Left renal pelvis (tissue), 4 donors: ENCODE measurements at places on chromosomes 5 and 9. TPM values are rescaled to one million over a fixed set of nuclear protein-coding genes. Genes with fewer than 3 reads are reported as not detected.

DNA sequence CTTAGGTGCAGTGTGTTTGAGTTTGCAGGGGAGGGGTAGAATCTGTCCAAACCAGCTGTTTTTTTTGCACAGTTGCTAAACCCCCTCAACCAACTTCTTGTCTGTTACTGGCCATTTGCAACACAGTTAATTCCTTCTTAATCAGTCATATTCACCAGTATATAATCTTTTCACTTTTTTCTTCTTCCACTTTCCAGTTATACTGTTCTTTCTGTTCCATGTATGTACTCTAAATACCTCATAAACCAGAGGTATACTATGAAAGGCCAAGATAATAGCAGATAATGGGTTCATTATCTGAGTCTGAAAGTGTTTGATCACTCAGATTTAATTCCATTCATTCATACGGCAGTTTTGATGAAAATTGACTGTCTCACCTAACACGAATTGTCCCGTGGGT, 11.1 kb downstream of the SMAD5 start:
- DNase-seq = no peak

DNA sequence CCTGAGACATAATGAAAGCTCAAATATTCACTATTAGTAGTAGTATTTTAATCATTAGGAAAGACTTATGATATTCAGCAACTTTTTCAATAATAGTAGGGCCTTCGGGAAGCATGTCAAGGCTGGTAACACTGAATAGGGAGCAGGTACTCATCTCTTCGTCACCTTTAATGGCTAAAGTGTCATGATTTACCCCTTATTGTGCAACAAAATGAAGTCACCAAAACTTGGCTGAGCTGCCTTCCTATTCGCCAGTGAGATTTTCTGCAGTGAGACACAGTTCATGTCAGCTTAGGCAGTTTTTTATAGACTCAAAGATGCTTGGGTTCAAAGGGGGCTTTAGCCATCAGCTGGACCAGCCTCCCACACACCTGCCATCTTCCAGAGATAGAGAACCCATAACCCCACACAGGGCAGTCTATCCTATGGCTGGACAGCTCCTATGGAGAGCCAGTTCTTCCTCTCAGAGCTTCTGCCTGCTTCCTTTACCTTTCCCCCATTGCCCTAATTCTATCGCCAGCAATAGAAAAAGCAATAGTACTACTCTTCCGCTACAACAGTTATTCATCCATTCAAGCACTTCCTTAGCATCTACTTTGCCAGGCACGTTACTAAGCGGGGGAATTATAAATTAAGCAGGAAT, 2.3 kb upstream of the CPLX2 start:
- no peak for DNase-seq

GRCh38 chr9:84103651-84104377, 123.2 kb downstream of the RMI1 start:
- DNase-seq = no peak

Gene LCN12
- polyA plus RNA-seq = 1.4 TPM

GRCh38 chr5:173762045-173762444, 126.1 kb upstream of the CPEB4 start:
- DNase-seq = no peak

Gene SIT1
- polyA plus RNA-seq = 0.32 TPM

Gene FOXI1
- 5.2 TPM for polyA plus RNA-seq

GRCh38 chr9:18459962-18460584, 13.9 kb upstream of the ADAMTSL1 start:
- DNase-seq = no peak

Gene SOX30
- polyA plus RNA-seq = 0.60 TPM

Gene YTHDC2
- polyA plus RNA-seq = 40.6 TPM

DNA sequence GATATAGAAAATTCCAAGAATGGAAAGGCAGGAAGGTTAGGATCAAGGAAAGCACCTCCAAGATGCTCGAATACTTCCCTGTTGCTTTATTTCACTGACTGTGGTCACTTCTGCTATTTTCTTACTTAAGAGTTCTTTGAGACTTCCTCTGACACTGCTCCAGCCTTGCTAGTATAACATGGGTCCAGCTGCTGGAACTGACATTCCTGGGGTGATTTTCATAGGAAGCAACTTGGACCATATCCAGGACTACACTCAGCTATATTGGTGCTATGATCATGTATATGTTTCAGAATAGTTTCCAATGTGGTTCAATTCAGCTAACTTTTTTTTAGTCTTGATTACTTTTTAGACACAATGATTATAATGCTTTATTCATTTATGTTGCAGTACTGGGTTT, 81.6 kb upstream of the CKMT2 start:
- no peak for DNase-seq

DNA sequence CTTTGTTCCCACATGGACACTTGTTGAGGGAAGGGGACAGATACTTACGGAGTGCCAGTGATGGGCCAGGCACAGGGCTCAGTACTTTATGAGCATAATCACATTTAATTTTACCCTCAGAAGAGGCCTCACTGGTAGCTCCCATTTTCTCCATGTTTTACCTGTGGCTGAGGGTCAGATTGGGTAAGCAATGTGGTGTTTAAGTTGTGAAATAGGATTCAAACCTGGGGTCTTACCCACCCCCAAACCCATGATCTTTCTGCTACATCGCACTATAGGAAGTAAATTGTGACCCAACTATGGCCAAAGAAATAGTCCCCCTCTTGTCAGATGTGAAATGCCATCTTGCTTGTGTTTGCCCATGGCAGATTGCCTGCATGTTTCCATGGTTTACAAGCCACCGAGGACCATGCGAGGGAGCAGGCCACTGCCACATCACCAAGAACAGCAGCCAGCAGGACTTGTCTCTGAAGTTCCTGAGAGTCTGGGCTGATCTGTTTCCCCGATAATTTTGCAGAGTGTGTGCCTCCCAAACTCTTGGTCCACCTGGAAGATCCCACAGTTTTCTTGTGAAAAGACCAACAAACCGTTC, 95.4 kb downstream of the MACROH2A1 start:
- DNase-seq = no peak

Gene MZB1
- 0.22 TPM for polyA plus RNA-seq

DNA sequence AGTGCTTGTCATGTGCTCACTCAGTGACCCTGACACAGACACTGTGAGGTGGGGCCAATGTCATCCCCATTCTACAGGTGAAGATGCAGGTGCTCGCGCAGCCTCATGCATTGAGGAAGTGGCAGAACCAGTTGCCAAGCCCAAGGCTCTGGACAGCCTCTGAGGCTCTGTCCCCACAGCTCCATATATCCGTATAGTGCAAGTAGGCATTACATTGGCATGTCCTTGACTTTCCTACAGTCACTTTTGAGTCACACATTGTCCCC, 58.8 kb upstream of the ANGPTL2 start:
- no peak for DNase-seq

GRCh38 chr5:132210944-132211343, 16.7 kb downstream of the P4HA2 start:
- DNase-seq = no peak

Gene EGFLAM
- 21.1 TPM for polyA plus RNA-seq

- no peak for DNase-seq
Measured at GRCh38 chr9:18185196-18185595, 288.8 kb upstream of the ADAMTSL1 start.

DNA sequence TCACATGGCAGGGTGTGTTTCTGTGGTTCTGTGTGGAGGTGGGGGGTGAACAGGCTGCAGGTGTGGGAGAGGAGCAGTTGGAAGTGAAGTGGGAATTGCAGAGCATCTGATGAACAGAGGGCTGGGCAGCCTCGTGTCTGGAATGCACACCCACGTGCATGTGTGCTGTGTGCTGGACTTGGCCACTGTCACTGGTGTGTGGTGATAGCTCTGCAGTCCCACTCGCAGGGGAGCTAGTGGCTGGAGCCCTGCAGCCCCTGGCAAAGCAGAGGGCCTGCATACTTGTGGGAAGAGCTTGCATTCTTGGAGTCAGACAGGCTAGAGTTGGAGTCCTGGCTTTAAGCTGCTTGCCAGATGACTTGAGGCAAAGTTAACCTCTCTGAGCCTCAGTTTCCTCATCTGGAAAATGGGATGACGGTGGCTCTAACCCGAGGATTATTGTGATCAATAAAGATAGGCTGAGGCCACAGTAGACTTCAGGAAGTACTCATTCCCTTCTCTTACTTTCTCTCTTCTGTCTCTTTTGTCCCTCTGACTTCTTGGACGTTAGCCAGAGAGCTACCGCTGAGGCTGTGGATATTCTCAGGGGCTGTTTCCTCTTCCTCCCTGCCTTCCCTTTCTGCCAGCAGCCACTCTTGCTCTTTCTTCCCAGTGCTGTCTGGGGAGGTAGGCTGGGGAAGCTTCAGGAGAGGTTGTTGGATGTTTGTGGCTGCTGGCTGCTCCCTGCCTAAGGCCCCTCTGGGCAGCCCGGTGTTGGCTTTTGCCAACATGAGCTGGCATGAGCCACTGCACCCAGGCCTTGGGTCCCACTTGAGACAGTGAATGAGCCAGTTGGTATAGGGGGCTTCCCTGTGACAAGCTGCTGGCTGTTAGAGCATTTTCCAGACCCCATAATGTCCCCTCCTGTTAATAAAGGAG, 18.3 kb downstream of the PSAT1 start:
- DNase-seq = no peak

- no peak for DNase-seq
Measured at GRCh38 chr9:85216601-85217000, 525.2 kb downstream of the AGTPBP1 start.

DNA sequence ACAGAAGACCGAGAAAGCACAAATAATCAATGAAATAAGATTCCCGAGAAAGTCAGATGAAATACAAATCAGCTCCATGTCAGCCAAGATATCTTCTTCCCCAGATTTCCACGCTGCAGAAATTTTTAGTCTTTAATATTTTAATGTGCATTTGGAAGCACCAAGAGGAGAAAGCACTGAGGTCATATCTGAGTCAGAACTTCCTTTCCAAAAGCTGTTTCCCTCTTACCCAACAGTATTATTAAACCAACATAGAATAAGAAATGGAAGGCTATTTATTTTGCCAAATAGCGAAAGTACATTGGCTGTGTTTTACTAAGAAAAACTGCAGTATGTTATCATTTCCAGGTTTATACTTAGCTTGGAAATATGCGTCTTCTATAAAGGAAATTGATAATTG, 772.1 kb upstream of the CDH9 start:
- no peak for DNase-seq

Gene PLK2
- polyA plus RNA-seq = 194 TPM

Gene SHC3
- polyA plus RNA-seq = 2.6 TPM

- no peak for DNase-seq
Measured at GRCh38 chr5:171688696-171689495, 96.7 kb upstream of the SMIM23 start.

DNA sequence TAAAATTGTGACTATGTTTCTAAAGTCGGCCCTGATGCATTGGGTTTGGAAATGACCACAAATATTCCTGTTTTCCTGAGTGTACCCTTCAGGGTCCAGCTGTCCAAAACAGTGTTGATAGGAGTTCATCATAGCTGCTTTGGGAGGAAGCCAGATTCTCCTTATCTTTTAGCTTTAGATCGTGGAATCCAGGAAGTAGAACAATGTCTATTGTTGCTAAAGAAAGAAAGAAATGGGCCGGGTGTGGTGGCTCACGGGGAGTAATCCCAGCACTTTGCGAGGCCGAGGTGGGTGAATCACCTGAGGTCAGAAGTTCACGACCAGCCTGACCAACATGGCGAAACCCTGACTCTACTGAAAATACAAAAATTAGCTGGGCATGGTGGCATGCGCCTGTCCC, 9.5 kb downstream of the CAVIN4 start:
- no peak for DNase-seq

Gene SLC46A2
- not detected for polyA plus RNA-seq

Gene NFIL3
- polyA plus RNA-seq = 35.3 TPM

GRCh38 chr9:121261107-121261460, 6.9 kb upstream of the GSN start:
- DNase-seq = no peak

Gene AFAP1L1
- polyA plus RNA-seq = 15.0 TPM

Gene CRAT
- polyA plus RNA-seq = 31.3 TPM

Gene NMUR2
- polyA plus RNA-seq = 0.27 TPM

DNA sequence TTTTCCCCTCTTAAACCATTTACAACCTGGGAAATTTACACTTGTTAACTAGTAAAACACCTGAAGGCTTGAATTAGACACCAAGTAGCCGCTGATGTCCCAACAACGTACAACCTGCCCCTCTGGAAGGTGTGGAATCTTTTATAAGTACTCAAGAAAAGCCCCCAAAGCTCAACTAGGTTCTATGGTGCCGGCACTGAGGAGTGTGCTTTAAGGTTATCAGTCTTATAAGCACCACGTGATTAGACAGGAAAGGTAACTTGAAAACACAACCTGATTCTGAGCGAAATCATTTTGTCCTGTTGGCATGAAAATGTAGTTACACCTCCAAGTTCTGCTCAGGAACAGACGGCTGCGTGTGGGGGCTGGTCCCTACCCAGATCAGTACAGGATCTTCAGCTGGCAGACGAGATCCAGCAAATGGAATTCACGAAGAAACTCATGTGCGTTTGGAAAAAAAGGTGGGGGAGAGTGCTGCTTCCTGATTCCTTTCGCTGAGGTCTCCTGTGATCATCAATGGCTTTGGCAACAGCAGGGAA, 195.5 kb downstream of the MEF2C start:
- no peak for DNase-seq

DNA sequence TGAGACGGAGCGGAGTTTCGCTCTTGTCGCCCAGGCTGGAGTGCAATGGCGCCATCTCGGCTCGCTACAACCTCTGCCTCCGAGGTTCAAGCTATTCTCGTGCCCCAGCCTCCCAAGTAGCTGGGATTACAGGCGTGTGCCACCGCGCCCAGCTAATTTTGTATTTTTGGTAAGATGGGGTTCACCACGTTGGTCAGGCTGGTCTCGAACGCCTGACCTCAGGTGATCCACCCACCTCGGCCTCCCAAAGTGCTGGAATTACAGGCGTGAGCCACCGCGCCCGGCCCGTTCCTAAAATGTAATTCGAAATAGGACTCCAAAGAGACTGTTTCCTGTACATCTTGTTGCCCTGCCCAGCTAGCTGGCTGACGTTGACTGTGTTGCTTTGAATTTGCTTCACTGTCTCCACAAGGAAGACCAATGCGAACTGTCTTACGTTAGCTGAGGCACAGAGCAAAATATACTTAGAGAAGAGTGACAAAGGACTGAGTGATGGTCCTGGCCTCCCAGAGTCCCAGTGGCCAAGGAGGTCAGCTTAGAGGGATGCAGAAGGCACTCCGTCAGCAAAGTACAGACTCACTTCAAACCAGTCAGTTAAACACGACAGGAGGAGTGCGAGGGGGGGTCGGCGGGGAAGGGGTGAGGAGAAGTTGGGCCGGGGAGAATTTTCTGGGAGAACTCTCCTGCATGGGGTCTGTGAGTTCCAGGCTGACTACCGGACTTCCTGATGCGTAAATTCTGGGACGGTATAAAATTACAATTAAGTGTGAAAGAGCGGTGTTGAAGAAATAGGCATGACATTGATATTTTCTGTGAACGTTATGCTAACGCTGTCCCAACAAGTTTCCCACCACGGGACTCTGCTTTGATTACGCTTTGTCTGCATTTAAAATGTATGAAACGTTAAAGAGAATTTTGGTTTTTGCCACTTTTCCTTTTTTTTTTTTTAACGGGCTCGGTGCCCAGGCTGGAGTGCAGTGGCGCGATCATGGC, 6.8 kb upstream of the TRIM41 start:
- no peak for DNase-seq

Gene SRA1
- 32.0 TPM for polyA plus RNA-seq

Gene FAM221B
- polyA plus RNA-seq = 0.19 TPM

DNA sequence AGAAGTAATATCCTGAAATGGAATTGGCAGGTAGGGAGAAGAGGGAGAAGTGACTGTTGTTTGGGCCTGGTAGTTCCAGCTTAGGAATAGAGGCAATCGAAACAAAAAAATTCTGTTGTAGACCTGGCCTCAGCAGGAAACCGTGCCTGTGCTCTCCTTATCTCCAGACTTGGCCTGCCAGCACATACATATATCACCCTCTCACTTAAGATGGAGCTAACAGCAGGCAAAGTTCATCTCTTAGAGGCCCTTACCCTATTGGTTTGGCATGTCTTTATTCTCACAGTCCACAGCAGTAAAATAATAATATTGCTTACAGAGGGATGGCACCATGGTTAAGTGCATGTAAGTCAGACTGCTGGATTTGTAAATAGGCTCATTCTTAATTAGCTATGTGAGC, 19.6 kb upstream of the TNC start:
- no peak for DNase-seq
